T-helper 2 cell treated with Interferon-gamma antibody and Interleukin-4, amounts not matched to agents 5 μg/mL and 100 μg/mL, for 36 hours (primary cell): ENCODE measurements at places on chromosomes 12 and 14.
A peak's percentile ranks its signal among the peaks of the same experiment; 100 is the strongest.

DNA sequence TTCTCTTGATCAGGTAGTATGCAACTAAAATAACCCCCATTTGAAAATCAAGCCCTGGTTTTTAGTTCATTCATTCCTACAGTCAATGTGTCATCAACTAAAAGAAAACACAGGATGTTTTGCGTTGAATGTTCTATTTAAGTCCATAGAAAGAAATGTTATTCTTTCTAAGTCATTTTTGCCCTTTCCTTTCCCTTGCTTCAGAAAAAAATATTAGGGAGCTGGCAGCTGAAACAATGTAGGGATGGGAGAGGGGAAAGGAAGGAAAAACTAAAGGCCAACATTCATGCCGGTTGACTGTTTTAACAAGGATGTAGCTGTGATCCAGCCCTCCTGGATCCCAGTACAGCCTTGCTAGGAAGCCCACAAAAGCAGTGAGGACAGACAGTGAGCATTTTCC is 155.1 kb downstream of the BTG1 start:
- H3K36me3 ChIP-seq, result no peaks in the 10 kb centered on the region
- H3K27me3 ChIP-seq, result no peaks in the 10 kb centered on the region
- no peak overlapping the region for H3K4me3 ChIP-seq
- peaks cover 12% of the 10 kb centered on the region for H3K4me1 ChIP-seq

- H3K36me3 ChIP-seq, result no peaks in the 10 kb centered on the region
- no peak for DNase-seq
- peaks cover 1% of the 10 kb centered on the region for H3K4me1 ChIP-seq
- peaks cover 10% of the 10 kb centered on the region for H3K27me3 ChIP-seq
Measured at GRCh38 chr12:111330800-111331752, 37.8 kb downstream of the PHETA1 start.

GRCh38 chr12:103697971-103698751 is 111.1 kb downstream of the STAB2 start:
- H3K27me3 ChIP-seq, result peaks cover 7% of the 10 kb centered on the region
- H3K4me1 ChIP-seq, result peaks cover 3% of the 10 kb centered on the region
- H3K4me3 ChIP-seq, result no peak overlapping the region
- DNase-seq, result no peak

DNA sequence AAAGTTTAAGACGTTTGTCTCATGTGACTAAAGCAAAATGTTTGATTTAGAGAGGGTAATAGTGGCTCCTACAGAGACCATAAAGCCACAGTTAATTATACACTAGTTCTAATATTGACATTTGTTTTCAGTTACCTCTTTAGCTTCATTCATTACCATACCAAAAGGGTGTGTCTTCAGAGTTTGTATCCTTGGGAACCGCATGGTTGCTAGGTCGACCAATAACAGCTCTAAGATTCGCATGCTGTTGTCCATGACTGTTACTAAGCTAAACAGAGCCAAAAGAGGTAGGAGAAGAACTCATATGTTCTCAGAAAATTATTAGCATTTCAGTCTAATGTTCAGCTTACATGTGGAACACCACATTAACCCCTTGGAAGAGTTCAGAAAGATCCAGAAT is 36.2 kb upstream of the ETNK1 start:
- H3K36me3 ChIP-seq, result no peaks in the 10 kb centered on the region
- H3K27me3 ChIP-seq, result peaks cover 11% of the 10 kb centered on the region
- H3K27ac ChIP-seq, result no peak overlapping the region
- DNase-seq, result no peak

DNA sequence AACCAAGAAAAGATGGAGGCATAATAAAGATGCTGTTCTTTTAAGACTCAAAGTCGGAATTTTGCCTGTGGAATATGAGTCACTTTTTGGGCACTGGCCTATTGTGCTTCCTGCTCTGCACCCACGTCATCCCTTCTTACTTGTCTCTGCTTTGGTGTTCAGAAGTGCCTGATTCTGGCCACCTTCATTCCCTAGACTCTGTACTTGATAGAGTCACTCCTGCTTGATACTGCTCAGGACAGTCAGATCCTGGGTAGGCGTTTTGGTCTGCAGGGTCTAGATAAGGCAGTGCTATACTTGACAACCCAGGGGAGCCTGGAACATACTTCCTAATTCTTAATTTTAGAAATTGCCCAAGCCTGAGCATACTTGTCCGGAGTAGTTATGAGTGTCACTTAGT is 1.9 kb downstream of the LRRK2 start:
- DNase-seq, result no peak
- peaks cover 53% of the 10 kb centered on the region for H3K27me3 ChIP-seq

DNA sequence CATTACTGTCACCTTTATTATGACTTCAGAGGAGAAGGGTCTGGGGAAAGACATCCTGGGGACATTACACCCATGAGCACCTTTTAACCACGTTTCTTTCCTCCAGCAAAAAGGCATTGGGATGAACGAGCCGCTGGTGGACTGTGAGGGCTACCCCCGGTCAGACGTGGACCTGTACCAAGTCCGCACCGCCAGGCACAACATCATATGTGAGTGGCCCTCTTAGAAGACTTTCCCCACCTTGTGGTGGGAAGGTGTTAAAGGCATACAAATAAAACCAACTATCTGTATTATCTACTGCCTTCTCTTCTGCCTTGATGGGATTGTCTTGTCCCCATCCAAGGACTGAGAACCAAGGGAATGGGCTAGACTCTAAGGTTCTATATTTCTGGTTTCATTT is 6.0 kb downstream of the PSMD9 start:
- H3K4me1 ChIP-seq, result peaks cover 27% of the 10 kb centered on the region
- H3K36me3 ChIP-seq, result peaks cover 34% of the 10 kb centered on the region
- no peak overlapping the region for H3K4me3 ChIP-seq
- H3K27me3 ChIP-seq, result no peaks in the 10 kb centered on the region
- no peak for DNase-seq
- peak overlapping the region; percentile 80 for H3K27ac ChIP-seq

GRCh38 chr12:109944561-109945359 is 44.7 kb downstream of the TCHP start:
- no peak overlapping the region for H3K4me3 ChIP-seq
- peaks cover 23% of the 10 kb centered on the region for H3K4me1 ChIP-seq
- H3K36me3 ChIP-seq, result peaks cover 56% of the 10 kb centered on the region
- H3K27me3 ChIP-seq, result no peaks in the 10 kb centered on the region

- H3K4me3 ChIP-seq, result peak overlapping the region; percentile 92
- H3K4me1 ChIP-seq, result peaks cover 45% of the 10 kb centered on the region
- peaks cover 21% of the 10 kb centered on the region for H3K36me3 ChIP-seq
- peak overlapping the region; percentile 93 for H3K27ac ChIP-seq
- peak; percentile 58 for DNase-seq
Measured at GRCh38 chr12:7959701-7960121, 23.7 kb upstream of the SLC2A3 start.

DNA sequence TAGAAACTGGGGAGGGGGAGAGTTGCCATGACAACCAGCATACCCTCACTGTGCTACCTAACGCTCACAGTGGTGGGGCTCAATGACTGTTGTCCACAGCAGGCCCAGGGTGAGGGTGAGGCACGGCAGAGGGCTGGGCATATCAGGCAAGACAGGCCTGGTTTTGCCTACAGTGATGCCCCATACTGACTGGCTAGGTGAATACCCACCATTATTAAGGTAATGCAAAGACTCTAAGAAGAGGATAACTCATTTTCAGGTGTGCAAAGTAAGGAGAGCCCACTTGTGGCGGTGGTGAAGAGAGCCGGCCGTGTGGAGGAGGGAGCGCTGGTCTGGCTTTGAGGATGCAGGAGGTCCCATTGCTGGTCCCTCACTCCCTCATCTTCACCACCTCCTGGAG is 422.3 kb downstream of the FUT8 start:
- H3K27ac ChIP-seq, result no peak overlapping the region
- no peaks in the 10 kb centered on the region for H3K27me3 ChIP-seq
- H3K4me1 ChIP-seq, result peaks cover 42% of the 10 kb centered on the region
- DNase-seq, result no peak
- H3K36me3 ChIP-seq, result peaks cover 5% of the 10 kb centered on the region
- no peak overlapping the region for H3K4me3 ChIP-seq

- peak overlapping the region; percentile 76 for H3K4me3 ChIP-seq
- peaks cover 63% of the 10 kb centered on the region for H3K27me3 ChIP-seq
- H3K36me3 ChIP-seq, result no peaks in the 10 kb centered on the region
- no peak overlapping the region for H3K27ac ChIP-seq
Measured at GRCh38 chr12:49540229-49541139, 1.7 kb downstream of the KCNH3 start.

DNA sequence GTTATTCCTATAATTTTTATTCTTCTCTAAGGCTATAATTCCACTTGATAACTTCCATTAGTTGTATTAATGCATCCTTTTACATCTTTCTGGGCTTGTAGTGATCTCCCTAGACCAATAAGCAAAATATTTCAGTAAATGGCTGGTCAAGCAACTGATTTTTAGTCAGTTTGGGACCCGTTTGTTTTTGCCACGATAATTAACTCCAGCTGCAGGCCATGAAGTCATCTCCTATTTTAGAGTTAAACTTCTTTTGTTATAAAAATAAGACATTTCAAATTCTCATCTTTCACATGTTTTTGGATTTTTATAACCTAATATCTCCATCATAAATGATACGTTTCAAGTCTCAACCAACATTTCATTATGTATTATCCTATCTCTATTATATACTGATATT is 49.4 kb downstream of the MAGOHB start:
- DNase-seq, result no peak
- H3K4me3 ChIP-seq, result no peak overlapping the region
- no peak overlapping the region for H3K27ac ChIP-seq
- H3K36me3 ChIP-seq, result no peaks in the 10 kb centered on the region
- no peaks in the 10 kb centered on the region for H3K4me1 ChIP-seq

- H3K4me3 ChIP-seq, result no peak overlapping the region
- H3K36me3 ChIP-seq, result no peaks in the 10 kb centered on the region
- no peak overlapping the region for H3K27ac ChIP-seq
- no peak for DNase-seq
Measured at GRCh38 chr14:38522724-38523123, 266.8 kb upstream of the CLEC14A start.

DNA sequence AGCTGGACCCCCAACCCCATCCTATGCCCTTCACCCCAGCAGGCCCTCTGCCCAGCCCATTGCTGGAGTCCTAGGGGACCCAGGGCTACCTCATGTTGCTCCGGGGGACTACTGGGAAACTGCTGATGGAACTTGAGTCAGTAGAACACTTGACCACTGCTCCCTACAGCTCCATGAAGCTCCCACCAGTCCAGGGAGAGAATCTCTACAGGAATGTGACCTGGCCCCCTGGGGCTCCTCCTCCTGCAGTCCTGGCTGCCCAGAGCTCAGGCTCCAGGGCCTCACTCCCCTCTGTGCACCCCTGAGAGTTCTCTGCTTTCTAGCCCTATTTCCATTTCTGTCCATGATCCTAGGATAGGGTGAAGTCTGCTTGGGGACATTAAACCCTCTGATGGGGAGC is 10.8 kb upstream of the AQP2 start:
- no peak for DNase-seq
- peaks cover 3% of the 10 kb centered on the region for H3K27me3 ChIP-seq
- H3K36me3 ChIP-seq, result no peaks in the 10 kb centered on the region
- peaks cover 11% of the 10 kb centered on the region for H3K4me1 ChIP-seq
- no peak overlapping the region for H3K27ac ChIP-seq

DNA sequence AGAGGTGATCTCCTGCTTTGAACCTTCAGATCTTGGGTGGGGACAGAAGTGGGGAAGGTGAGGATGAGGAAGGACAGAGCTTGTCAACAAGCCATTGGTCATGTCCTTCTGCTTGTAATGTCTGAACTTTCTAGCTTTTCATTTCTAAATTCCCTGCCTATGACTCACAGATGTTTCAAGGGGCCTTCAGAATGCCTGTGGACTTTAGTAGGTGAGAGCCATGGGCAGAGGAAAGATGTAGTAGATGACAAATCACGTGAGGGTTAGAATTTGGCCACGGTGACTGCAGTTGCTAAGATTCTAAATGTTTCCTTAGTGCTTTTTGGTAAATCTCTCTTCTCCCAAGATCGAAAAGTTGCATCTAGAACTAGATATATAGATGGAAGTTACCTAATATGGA is 18.7 kb upstream of the CREBL2 start:
- peaks cover 9% of the 10 kb centered on the region for H3K27me3 ChIP-seq
- H3K36me3 ChIP-seq, result no peaks in the 10 kb centered on the region
- no peak overlapping the region for H3K4me3 ChIP-seq
- no peak for DNase-seq
- H3K27ac ChIP-seq, result peak overlapping the region; percentile 9

GRCh38 chr14:26938054-26938453 is 340.2 kb upstream of the NOVA1 start:
- H3K27me3 ChIP-seq, result no peaks in the 10 kb centered on the region
- no peaks in the 10 kb centered on the region for H3K36me3 ChIP-seq
- H3K27ac ChIP-seq, result no peak overlapping the region
- no peaks in the 10 kb centered on the region for H3K4me1 ChIP-seq

GRCh38 chr12:99135376-99135775 is 490.3 kb downstream of the APAF1 start:
- H3K27ac ChIP-seq, result no peak overlapping the region
- no peak for DNase-seq
- H3K4me3 ChIP-seq, result no peak overlapping the region
- no peaks in the 10 kb centered on the region for H3K27me3 ChIP-seq
- H3K4me1 ChIP-seq, result no peaks in the 10 kb centered on the region

- H3K27ac ChIP-seq, result peak overlapping the region; percentile 49
- DNase-seq, result no peak
- peaks cover 11% of the 10 kb centered on the region for H3K36me3 ChIP-seq
Measured at GRCh38 chr14:100282766-100283419, 23.4 kb downstream of the SLC25A29 start.

- no peak overlapping the region for H3K27ac ChIP-seq
- no peaks in the 10 kb centered on the region for H3K4me1 ChIP-seq
- H3K4me3 ChIP-seq, result no peak overlapping the region
- no peak for DNase-seq
Measured at GRCh38 chr12:127257366-127257935, 1009.5 kb upstream of the TMEM132C start.

GRCh38 chr12:25480145-25480544 is 72.9 kb downstream of the LMNTD1 start:
- H3K36me3 ChIP-seq, result no peaks in the 10 kb centered on the region
- no peak for DNase-seq
- H3K27me3 ChIP-seq, result no peaks in the 10 kb centered on the region
- H3K27ac ChIP-seq, result no peak overlapping the region

DNA sequence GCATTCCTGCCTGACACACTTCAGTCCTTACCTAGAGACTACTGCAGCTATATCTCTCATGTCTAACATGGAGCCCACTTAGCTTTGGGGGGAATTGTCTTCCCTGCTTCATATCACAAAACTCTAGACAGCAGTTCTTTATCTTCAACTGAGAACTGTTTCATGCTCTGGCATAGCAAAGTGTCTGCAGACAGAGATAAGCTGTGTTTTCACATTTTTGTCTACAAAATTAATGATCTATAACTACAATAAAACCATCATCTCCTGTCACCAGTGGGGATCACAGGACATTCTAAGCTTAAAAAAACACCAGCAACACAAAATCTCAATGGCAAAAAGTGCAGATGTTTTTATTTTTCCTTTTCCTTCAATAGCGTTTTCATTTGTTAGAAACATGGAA is 137.1 kb upstream of the VRK1 start:
- H3K36me3 ChIP-seq, result no peaks in the 10 kb centered on the region
- no peak for DNase-seq
- H3K27me3 ChIP-seq, result peaks cover 25% of the 10 kb centered on the region
- H3K4me3 ChIP-seq, result no peak overlapping the region
- no peaks in the 10 kb centered on the region for H3K4me1 ChIP-seq
- no peak overlapping the region for H3K27ac ChIP-seq
